ENCODE measurements at places on chromosomes 5 and 9. TPM values are rescaled to one million over a fixed set of nuclear protein-coding genes. Genes with fewer than 3 reads are reported as not detected.

The MARCOL gene
- total RNA-seq = not detected

The FABP6 gene
- total RNA-seq = 5.0 TPM

The BRINP1 gene
- 0.14 TPM for total RNA-seq

GRCh38 chr5:107739661-107740060 lies 68.9 kb upstream of the EFNA5 start:
- no peak for DNase-seq

- DNase-seq = no peak
Observed at GRCh38 chr5:68515514-68515913, 300.0 kb downstream of the PIK3R1 start.

DNA sequence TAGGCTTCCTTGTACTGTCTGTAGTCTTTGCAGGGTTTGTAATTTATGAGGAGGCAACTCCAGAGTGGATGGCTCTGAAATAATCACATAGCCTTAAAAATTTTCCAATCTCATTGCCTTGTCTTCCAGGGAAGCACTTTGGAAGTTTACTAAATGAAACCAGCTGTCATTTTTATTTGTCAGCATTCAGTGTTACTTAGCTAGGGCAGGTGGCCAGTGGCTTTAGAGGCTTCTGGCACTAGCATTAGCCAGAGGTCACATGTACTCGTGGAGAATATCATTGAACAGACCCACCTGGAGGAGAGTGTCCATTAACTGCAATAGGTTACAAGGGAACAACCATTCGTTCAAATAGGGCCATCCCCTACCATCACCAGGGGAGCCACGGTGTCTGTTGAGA lies 160.3 kb upstream of the SLC28A3 start:
- DNase-seq = no peak

DNA sequence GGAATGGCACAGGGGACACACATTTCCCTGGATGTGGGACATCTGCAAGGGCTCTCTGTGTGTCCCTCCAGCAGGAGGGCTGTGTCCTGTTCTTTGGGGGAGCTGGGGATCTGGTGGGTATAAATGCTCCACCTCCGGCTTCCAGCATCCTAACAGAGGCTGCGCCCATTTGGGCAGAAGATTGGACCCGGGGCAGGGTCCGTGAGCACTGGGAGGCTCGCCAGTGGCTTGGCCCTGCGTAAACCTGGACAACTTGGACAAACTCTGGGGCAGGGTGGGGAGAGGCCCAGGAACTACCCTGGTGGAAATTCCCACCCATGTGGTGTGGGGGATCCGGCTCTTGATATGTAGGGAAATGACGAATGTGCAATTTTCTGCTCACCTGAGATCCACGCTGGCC lies 80.9 kb downstream of the GADD45G start:
- no peak for DNase-seq

DNA sequence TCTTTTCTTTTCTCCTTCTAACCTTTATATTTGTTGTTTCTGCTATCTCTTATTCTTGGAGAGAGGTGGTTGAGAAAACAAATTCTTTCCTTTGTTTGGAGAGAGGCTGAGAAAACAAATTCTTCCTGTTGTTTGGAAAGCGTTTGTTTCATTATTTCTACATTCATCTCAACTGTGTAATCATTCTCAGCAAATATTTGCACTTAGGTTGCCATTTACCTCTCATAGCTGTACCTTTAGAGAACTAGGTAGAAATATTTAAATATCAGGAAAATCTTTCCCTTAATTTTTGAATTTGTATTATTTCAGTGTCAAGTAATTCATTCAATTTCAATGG lies 1824.4 kb upstream of the CDH9 start:
- no peak for DNase-seq

DNA sequence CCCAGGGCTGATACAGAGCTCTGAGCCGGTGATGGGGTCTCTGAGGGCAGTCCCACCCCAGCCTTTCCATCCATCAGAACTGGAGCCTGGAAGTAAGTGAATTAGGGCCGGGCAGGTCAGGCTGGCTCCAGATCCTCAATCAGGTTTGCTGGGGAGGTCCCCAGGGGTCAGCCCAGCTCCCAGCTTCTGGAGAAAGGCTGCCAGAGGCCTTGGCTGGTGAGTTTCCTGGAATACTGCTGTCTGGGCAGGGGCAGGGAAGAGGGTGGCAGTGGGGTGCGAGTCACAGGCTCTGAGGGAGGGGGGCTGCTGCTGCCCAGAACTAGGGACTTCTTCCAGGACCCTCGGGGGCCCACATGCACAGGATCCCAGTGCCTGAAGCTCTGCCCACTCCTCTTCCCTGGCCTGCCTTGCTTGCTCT lies 200.6 kb upstream of the MVB12B start:
- no peak for DNase-seq
